CD8-positive, alpha-beta T cell (primary cell): ENCODE measurements at places on chromosomes 2 and 18.

DNA sequence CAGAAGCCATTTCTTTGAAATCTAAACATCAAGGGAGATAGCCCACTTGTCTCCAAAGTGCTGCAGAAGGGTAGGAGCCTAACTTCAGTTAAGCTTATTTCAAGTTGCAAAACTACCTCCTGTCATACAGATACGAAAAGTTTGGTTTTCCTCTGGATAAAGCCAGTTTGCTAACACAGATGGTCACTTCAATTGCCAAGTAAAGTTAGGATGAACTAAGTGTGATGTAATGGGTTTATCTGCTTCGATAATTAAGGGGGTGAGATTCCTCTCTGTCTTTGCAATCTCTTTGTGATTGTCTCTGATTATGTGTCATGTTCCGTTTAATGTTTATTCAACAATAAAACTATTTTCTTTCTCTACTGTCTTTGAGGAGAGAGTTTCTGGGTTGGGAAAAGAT, 156.4 kb downstream of the SLC39A10 start:
- DNase-seq: no peak

DNA sequence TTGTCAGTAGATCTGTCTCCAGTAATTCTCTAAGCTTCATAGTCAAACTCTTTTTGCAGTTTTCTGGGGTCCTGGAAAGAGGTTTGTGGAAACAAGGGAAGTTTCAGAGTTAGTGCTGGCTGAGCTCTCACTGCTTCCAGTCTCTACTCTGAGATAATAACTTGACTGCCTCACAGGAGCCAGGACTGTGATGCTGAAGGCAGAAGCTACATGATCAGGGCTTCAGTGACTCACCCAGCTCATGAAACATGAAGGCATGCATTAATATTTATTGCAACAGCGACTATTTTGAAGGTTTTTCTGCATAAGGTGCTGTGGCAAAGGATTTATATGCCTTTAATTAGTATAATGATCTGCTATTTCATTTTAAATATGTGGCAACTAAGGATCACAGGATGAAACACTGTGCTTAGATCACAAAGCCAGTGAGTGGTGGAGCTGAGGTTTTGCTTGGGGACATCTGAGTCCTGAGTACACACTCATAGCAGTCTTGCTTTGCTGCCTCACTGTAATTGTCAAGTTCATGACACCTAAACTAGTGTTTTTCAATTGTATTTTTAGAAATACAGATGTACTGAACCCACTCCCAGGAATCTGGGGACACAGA, 448.4 kb upstream of the GCFC2 start:
- no peak for DNase-seq

- no peak for DNase-seq
Measured at GRCh38 chr2:141856215-141856919, 274.4 kb downstream of the LRP1B start.

- no peak for DNase-seq
Measured at GRCh38 chr2:74768401-74768914, 65.5 kb upstream of the HK2 start.

DNA sequence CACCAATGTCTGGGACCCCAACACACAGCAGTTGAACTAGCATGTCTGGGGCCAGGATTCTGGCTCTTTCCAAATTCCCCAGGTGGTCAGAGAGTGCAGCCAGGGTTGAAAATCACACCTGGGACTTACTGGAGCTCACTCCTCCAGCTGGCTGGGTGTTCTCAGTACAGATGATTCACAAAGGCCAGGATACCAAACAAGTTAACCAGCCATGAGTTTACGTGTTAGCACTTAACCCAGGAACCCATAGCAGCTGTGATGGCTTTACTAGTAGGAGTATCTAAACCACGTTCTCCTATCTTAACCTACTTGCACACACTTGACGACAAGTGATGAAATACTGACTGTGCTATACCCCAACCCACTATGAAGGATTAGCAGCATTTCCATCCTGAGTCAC, 222.8 kb downstream of the FBXO15 start:
- DNase-seq: no peak

GRCh38 chr2:163269374-163270021, 430.9 kb upstream of the KCNH7 start:
- DNase-seq: no peak

DNA sequence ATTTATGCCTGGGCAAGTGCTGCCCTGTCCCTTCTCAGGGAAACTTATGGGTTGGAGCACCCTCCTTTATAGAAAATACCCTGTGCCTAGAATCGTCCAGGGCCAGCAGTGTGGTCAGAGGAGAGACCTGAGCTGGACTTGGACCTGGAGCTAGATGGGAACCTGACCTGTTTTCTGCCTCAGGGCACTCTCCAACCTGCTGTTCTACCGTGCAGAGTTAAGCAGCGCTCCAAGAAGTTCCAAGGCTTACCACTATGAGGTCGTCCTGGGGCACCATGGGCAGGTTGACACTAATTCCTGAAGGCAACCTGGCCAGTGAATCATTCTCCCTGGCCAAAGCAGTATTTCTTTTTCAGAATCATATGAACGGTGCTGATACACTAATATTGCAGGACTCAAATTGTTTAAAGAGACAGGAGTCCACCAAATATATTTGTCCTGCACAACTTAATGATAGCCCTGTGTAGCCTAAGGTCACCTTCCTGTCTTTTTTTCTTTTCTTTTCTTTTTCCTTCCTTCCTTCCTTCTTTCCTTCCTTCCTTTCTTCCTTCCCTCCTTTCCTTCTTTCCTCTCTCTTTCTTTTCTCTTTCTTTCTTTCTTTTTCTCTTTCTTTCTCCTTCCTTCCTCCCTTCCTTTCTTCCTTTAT, 455.4 kb upstream of the HNMT start:
- DNase-seq: no peak

GRCh38 chr2:64943387-64944150, 45.6 kb upstream of the SLC1A4 start:
- no peak for DNase-seq

DNA sequence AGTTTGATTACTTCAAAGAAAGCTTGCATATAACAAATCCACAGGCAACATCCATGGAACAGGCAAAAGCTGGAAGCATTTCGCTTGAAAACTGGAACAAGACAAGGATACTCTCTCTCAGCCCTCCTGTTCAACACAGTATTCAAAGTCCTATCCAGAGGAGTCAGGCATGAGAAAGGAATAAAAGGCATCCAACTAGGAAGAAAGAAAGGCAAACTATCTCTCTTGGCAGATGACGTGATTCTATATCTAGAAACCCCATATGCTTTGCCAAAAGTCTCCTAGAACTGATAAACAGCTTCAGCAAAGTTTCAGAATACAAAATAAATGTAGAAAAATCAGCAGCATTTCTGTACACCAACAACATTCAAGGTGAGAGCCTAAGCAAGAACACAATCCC, 34.1 kb upstream of the MC4R start:
- no peak for DNase-seq

DNA sequence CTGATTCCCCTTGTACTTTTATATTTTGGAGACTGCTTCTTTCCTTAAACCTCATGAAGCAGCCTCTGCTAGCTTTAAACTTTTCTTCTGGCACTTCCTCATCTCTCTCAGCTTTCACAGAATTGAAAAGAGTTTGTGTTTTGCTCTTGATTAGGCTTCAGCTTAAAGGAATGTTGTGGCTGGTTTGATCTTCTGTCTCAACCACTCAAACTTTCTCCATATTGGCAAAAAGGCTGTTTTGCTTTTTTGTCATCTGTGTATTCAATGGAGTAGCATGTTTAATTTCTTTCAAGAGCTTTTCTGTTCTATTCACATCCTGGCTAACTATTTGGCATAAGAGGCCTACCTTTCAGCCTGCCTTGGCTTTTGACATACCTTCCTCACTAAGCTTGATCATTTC, 36.3 kb upstream of the MSTN start:
- DNase-seq: no peak

DNA sequence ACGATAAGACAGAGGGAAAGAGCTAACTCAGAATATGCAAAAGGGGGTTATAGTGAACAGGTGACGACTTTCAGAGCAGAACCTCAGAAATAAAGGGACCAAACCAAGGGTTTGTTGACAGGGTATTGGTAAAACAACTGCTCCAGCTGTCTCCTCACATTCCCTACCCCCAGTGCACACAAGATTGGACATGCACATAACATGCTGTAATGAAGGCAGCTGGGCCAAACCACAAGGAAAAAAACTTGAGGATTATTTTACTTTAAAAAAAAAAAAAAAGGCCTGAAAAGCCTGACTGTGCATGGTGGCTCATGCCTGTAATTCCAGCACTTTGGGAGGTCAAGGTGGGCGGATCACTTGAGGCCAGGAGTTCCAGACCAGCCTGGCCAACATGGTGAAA, 3.5 kb downstream of the RBM43 start:
- no peak for DNase-seq

- DNase-seq: no peak
Measured at GRCh38 chr2:127219171-127220070, 678 bp downstream of the CYP27C1 start.

DNA sequence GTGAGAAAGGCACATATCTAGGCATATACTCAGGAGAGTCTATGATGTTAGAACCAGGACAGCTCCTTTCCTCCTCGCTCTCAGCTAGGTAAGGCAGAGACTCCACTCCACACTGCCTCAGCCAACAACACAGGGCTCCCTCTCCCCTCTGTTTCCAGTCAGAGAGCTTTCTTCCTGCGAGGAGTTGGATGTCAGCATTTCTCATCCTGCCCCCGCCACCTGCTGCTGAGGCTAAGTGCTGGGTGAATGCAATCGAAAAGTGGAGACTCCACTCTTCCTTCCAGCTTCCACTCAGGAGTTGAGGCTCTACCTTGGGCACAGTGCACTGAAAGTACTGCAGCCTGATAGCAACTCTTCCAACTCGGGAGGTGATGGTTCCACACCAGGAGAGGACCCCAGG, 177.2 kb upstream of the RAB6C start:
- no peak for DNase-seq

DNA sequence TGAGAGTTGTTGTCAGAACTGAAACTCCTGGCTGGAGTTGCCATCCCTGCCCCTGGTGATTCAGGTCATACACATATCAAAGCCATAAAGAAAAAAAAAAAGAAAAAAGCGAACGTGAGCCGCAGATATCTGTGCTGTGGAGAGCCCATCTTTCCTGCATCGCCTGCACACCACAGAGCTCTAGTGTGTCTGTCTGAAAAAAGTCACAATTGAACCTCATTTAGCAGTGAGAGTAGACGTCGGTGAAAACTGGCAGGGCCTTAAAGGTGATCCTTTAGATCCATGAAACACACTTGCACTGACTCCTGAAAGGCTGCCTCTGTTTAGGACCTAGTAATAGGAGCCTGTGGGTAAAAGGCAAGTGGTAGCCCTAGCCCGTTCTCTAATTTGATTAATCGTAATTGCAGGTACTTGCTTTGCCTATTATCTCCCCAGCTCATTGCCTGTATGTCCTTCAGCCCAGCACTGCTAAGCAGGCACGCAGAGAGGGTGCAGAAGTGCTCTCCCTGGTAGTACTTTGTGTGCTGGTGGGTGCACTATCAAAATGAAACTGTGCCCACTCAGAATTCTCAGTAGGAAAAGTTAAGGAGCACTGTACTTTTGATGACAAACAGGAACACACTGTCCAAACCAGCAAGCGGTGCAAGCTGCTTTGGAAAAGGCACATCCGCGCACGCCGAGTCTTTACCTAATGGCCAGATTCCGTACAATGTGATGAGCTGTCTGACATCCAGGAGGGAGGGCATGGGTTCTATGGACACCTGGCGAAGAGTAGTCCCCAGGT, 103.5 kb upstream of the ASB18 start:
- no peak for DNase-seq

DNA sequence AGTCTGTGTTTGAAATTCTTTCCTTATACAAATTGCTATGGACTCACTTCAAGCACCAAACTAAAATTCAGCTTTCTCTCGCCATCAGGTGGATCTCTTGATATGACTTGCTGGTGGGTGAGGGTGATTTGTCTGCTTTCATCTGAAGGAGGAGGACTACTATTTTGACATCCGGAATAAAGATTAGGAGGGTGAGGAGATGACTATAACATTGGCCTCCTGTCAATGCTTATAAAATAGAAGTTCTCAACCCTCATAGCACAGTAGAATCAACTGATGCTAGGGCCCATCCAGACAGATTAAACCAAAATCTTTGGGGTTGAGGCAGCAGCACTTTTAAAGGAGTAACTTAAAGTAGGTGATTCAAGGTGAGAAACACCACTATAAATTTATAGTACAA, 120.4 kb upstream of the DNAJC10 start:
- DNase-seq: no peak

- DNase-seq: no peak
Measured at GRCh38 chr2:38262069-38262871, 114.8 kb downstream of the ATL2 start.

- DNase-seq: no peak
Measured at GRCh38 chr2:169184074-169184473, 114.7 kb downstream of the DHRS9 start.

- no peak for DNase-seq
Measured at GRCh38 chr2:241190291-241190981, 2.0 kb downstream of the ANO7 start.

- DNase-seq: no peak
Measured at GRCh38 chr2:155792666-155793065, 539.9 kb downstream of the NR4A2 start.
